ENCODE measurements at places on chromosomes 3 and 15.

DNA sequence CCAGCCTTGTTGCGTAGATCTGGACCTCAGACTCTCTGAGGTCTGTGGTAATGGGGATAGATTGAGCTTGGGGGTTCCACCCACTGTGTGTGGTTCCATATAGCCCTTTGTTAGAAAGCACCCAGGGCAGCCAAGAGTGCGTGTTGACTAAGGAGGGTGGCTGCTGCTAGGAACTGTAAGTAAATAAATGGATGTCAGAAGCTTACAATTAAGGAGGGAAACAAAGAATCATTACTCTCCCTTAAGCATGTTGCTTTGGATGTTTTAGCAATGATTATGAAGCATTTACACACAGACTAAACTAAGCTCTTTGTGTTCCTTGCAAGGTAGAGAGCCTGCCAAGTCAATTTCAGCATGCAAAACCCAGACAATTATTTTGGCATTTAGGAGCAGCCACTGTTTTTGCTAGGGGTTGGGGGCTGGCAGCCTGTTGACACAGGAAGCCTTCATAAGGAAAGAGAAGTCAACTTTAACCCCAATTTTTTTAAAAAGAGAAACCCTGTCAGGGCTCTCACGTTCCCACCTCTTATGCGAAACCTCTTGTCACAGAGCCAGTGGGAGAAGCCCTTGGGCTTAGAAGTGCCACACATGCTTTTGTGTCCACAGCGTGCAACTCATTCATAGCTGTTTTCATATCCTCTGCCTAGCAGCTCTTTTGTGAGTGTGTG is 127.8 kb downstream of the CMSS1 start:
- DNase-seq, result no peak

GRCh38 chr3:41357271-41357670 is 158.0 kb downstream of the CTNNB1 start:
- no peak for DNase-seq

DNA sequence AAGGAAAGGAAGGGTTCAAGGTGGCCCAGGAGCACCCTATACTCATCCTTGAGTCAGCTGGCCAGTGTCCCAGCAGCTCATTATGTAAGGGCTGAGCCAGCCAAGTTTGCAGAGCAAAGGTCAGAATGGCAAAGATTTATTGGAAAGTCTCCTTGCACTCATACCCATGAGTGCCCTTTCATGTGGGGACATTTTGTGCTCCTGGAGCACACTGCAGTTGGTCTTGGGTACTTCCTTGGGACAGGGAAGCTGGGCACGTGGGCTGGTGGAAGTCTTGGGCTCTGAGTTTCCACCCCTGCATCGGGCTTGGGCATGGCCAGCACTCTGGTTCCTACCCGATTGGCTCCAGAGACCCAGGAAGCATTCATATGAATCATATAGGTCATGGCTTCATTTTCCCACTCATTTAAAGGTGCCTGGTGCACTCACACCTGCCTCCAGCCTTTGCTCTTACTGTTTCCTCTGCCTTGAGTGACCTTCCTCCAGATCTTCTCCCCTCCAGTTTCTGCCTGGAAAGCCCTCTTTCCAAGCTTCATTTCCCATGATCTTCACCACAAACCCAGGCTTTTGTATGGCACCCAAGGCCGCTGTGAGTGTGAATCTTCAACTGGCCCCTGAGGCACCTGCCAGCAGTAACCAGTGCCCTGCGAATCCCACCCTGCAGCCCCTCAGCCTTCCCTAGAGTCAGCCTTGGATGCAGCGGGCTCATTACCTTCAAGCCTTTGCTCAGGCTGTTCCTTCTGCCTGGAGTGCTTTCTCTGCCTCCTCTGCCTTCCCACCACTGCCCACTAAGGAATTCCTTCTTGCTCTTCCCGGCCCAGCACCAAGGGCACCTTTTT is 10.5 kb upstream of the PRKCD start:
- no peak for DNase-seq

DNA sequence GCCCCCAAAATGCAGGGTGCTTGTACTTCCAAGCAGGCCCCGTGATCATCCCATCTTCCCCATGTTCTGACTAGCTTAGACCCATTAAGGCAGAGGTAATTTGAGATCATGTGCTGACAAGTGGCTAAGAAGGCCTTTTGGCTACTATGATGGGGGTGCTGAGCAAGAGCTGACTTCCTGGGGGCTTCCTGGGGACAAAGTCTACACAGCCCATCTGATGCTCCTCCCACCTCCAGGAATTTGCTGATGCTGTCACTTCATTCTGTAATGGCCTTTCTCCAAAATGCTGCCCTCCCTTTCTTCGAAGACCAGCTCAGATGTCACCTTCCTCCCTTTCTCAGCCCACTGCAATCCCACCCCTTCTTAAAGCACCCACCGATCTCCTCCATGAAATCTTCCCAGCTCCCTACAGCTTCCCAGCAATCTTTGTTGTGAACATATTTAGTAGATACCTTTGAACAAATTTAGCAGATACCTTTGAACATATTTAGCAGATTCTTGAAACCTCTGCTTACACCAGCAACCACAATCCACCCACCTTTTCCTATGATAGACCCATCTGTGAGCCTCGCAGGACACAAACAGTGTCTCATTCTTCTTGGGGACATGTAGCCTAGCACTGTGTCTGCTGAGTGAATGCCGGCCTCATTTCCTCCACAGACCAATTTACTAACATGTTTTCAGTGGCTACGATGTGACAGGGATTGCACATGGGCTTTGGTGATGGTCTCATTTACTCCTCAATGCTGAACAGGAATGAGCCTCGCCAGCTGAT is 223.3 kb downstream of the EPHB1 start:
- no peak for DNase-seq

DNA sequence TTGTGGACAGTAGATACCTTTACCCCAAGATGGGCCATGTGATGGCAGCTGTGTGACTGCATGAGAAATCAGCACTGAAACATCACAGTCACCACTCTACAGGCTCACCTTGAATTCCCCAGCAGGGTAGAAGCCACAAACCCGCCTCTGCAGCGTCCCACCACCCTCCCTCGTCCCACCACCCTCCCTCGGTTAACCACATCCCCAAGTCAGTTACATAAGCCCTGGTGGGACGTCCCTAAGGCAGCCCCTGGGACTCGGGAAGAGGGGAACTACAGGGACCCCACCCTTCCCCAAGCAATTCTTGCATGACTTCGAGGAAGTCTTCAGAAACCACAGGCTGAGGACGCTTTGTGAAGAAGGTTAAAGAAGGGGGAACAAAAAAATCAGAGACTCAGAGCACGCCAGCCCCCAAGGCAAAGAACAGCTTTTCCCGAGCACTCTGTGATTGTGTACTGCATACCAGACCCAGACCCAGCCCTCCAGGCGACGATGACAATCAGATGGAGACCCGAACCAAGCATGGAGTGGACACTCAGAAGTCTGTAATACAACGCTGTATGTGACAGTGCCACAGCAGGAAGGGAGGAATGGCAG is 60.5 kb downstream of the SH3BP5 start:
- DNase-seq, result no peak

- no peak for DNase-seq
Observed at GRCh38 chr3:49619649-49620048, 54.5 kb upstream of the APEH start.

GRCh38 chr3:124845406-124845805 is 41.8 kb downstream of the ITGB5 start:
- DNase-seq, result peak; percentile 80

DNA sequence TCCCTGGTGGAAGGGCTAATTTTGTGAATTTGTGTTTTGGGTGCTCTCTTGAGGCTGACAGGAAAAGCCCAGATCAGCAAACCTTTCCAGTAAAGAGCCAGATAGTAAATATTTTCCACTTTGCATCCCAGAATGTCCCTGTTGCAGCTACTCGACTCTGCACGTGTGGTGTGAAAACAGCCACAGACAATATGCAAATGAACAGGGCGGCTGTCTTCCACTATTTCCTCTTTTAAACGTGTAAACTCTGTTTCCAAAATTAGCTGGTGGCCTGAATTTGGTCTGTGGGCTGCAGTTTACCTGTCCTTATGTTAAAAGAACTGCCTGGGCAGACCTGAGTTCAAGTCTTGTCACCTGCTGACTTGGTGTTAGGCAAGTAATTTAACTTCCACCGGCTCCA is 202.7 kb downstream of the EDEM1 start:
- DNase-seq, result no peak

- DNase-seq, result no peak
Observed at GRCh38 chr3:72188536-72188935, 403.6 kb upstream of the PROK2 start.

DNA sequence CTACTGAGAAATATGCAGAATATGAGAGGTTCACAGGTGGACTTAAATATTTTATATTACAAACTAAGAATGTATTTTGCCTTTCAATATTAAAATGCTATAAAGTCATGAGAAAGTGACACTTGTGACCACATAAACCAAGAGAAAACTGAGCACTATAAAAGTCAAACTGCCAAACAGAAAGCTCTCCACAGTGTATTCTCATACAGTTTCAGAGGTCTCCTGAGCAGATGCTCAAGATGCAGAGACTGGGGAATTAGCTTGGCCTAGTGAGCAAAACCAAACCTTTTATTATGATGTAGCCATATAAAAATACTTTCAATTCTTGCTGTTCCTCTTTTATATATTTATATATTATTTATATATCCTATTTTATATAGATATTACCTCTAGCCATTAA is 227.8 kb downstream of the TBC1D5 start:
- DNase-seq, result no peak
